NCI-H1417 treated with DMSO at 0.1 percent for 48 hours (cell line): ENCODE measurements at places on chromosomes 12 and 14.

GRCh38 chr12:4141348-4142270 is 132.0 kb upstream of the CCND2 start:
- no peak for DNase-seq

GRCh38 chr14:95818581-95818980 is 58.1 kb upstream of the TUNAR start:
- DNase-seq = no peak

DNA sequence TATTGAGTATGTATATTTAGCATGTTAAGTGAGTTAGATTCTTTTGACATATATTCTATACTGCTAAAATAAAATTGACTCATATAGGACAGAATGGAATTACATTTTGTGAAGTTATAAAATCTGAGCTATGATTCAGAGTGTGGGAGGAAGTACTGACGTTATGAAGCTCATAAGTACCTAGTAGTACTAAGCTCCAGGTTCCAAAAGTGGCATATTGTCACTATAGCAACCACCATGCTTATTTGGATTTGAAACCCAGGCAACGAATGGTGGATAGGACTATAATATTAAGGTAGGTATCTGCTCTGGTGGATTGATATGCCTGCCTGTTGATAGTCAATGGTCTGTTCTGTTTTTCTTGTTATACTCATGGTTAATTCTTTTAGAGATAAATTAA is 2.2 kb upstream of the FBXO33 start:
- DNase-seq = no peak

- DNase-seq = peak; percentile 83
Measured at GRCh38 chr12:4855121-4855924, 54.4 kb upstream of the KCNA1 start.

DNA sequence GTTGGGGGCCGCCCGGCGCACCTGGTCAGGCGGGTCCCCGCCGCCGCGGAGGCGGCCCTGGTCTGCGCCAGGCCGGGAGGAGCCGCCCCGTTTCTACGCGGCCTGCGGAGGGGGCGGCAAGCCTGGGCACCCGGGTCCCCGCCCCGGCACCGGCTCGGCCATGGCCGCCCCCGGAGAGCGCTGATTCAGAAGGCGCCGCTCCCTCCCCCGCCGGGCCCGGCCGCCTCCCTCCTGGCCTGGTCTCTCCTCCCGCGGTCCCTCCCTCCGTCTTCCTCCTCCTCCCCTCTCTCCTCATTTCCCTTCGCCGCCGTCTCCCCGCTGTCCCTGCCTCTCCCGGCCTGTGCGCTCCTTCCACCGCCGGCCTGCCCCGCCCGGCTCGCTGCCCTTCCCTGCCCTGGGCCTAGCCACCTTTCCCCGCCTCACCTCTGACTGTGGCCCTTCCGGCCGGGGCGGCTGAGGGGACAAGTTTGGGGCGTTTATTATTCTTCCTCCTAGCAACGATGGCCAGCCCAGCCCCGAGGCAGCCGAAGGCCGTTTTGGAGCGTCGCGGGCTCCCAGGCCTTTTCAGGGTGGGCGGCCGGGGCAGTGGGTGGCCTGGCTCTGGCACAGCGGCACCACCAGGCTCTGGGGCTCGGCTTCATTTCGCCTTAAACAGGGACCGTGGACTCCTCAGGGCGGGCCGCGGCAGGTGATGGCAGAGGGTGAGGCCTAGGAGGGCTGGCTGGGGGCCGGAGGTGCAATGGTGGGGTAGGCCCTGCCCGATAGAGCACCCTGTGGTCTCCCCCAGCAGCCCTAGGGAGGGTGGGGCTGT is 768 bp downstream of the CEP170B start:
- DNase-seq = no peak

GRCh38 chr12:89765959-89766824 is 57.6 kb upstream of the ATP2B1 start:
- no peak for DNase-seq

- DNase-seq = no peak
Measured at GRCh38 chr12:70240673-70241072, 2.6 kb upstream of the CNOT2 start.

DNA sequence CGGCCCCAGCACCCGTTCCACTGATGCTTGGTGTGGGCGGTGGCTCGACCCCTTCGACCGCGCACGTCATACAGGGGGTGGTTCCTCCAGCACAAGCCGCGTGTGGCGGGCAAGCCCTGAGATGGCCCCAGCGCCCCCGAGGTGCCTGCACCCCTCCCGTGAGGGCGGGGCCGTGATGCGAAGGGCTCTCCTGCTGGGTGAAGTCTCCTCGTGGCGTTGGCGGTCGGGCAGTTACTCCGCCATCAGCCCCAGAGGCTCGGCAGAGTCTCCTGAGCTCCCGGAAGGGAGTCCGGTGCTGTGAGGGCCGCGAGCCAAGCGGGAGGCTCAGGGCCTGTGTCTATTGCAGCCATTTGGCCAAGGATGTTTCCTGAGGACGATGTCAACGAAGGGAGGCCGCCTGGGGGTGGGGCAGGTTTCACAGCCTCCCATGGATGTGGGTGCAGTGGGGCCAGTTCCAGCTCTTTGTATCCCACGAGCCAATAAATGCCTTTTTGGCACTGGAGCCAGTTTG is 78.1 kb upstream of the GALNT9 start:
- DNase-seq = no peak

- DNase-seq = no peak
Measured at GRCh38 chr12:121423682-121424623, 24.0 kb downstream of the RNF34 start.

GRCh38 chr12:10354502-10354901 is 35.3 kb downstream of the KLRK1 start:
- DNase-seq = no peak

DNA sequence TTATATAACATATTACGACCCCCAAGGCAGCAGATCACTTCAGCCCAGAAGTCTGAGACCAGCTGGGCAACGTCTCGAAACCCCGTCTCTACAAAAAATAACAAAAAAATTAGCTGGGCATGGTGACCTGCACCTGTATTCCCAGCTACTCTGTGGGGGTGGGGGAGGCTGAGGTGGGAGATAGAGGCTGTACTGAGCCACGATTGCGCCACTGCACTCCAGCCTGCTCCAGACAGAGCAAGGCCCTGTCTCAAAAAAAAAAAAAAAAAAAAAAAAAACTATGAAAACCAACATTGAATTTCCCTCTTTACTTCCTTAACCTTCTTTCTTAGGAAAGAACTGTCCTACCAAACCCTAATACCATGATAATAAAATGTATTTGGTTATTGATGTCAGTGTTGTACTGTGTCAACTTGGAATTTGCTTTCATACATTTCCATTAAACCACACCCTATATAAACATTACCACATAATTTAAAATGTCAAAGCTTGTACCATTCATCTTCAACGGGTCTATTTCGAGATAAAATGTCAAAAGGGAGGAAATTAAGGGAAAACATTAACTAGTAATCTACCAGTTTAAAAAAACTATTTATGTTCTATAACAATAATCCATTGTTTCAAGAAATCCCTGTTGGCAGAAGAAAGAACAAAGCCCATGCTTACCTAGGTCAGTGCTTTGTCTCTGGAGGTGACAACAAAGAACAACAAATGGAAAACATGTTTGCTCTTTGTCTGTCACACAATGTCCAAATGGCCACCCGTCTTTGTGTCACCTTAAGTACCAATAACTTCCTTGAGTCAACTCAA is 17.4 kb downstream of the GALNT4 start:
- DNase-seq = no peak

- DNase-seq = no peak
Measured at GRCh38 chr14:103668117-103668516, 39.1 kb downstream of the KLC1 start.

GRCh38 chr12:94338006-94338794 is 121.5 kb downstream of the CEP83 start:
- no peak for DNase-seq

- no peak for DNase-seq
Measured at GRCh38 chr14:100190126-100190525, 30.7 kb upstream of the DEGS2 start.

DNA sequence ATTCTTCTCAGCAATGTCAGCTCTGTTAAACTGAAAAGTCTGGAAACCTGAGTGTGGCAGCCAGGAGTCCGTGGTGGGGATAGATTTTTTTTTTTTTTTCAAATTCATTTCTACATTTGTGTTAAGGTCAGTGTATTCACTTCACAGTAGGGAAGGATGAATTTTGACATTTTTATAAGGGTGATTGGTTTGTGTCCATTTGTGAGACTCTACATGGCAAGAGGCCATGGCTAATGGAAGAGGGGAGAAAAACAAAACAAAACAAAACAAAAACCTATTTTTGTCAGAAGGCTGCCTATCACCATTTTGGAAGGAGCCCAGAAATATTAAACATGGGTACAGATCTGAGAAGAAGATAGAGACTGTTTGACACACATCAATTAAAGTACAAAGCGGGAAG is 176.1 kb downstream of the RMST start:
- peak; percentile 55 for DNase-seq

GRCh38 chr12:15726027-15726877 is 62.9 kb downstream of the EPS8 start:
- no peak for DNase-seq

DNA sequence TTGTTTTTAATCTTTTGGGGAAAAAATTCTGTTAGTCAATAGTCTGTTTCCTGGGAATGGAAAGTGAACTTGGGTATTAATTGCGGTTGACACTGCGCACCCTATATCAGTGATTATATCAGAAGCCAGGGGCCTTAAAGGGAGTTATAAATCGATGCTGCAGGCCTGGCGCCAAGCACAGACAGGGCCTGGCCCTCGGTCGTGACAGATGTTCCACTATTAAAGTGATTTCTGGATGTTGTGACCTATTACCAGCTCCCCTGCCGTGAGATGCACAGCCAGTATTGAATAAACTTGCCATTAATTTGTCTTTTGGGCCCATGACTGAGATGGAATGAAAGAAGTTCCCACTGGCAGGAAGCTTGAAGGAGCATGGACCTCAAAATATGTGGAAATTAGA is 45.1 kb upstream of the KITLG start:
- DNase-seq = no peak

DNA sequence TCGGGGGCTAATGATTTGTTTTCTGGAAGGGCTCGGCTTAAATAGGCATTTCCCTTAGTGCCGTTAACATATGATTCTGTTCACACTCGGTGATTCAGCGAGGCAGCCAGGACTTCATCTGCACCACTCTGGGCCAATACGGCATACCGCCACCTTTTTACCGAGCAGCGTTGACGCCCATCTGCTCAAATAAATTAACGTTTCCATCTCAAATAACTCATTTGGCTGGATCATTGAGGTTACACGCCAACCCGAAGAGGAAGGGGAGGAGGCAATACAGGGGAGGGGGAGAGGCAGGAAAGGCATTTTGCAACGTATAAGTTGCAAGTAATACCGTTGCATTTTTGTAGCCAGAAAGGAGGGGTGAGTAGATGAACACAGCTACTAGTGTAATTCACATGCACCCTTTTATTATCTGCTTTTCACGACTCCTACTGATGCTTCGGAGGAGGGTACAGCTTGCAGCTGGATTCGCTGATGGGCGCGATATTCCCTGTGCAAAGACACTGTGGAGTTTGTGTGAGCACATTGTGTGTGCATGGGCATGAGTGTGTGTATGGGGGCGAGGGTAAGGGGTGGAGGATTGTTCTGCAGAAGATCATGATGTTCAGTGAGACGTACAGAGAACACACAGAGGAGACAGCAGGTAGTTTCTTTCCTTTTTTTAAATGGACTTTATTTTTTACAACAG is 45.9 kb downstream of the MAP1LC3B2 start:
- DNase-seq = no peak

GRCh38 chr12:29273178-29273843 is 107.7 kb downstream of the ERGIC2 start:
- no peak for DNase-seq

DNA sequence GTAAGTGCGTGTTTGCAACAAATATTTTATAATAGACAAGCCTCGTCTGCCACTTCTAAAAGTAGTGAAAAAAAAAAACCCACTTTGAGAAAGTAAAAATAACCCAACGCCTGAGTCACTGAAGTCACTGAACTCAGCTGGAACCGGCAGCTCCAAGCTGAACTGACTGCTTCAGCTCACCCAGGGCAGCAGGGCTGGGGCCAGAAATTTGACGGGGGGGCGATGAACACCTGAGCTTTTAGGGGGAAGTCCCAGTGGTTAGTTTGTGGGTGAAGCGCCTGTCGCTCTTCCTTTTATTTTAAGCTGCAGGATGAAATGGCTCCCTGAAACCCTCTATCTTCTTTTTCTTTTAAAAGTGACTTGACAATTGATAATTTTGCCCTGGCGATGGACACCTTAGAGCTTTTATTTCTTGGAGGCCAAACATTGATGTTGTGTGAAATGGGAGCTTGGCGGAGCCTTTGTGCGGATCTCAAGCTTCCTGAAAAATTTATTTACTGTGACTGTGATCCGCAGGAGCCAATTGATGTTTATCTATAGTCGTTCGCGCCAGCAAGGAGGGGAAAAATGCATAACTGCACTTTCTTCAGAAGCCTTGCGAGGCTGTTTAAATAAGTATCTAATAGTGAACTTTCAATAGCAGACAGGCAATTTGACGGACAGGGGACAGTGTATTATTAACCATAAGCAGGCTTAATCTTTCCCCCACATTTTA is 173.2 kb upstream of the MYL2 start:
- no peak for DNase-seq

GRCh38 chr12:9049520-9050133 is 60.3 kb downstream of the KLRG1 start:
- peak; percentile 4 for DNase-seq

DNA sequence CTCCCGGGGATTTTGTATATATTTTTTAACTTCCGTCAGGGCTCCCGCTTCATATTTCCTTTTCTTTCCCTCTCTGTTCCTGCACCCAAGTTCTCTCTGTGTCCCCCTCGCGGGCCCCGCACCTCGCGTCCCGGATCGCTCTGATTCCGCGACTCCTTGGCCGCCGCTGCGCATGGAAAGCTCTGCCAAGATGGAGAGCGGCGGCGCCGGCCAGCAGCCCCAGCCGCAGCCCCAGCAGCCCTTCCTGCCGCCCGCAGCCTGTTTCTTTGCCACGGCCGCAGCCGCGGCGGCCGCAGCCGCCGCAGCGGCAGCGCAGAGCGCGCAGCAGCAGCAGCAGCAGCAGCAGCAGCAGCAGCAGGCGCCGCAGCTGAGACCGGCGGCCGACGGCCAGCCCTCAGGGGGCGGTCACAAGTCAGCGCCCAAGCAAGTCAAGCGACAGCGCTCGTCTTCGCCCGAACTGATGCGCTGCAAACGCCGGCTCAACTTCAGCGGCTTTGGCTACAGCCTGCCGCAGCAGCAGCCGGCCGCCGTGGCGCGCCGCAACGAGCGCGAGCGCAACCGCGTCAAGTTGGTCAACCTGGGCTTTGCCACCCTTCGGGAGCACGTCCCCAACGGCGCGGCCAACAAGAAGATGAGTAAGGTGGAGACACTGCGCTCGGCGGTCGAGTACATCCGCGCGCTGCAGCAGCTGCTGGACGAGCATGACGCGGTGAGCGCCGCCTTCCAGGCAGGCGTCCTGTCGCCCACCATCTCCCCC is 777 bp downstream of the ASCL1 start:
- DNase-seq = no peak

GRCh38 chr14:102902086-102902485 is 20.4 kb upstream of the AMN start:
- no peak for DNase-seq

DNA sequence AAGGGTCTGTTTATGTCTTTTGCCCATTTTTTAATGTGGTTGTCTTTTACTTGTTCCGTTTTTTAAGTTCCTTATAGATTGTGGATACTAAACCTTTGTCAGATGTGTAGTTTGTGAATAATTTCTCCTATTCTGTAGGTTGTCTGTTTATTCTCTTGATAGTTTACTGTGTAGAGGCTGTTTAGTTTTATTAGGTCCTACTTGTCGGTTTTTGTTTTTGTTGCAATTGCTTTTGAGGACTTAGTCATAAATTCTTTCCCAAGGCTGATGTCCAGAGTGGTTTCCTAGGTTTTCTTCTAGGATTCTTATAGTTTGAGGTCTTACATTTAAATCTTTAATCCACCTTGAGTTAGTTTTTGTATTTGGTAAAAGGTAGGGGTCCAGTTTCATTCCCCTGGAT is 33.9 kb downstream of the SLC39A9 start:
- DNase-seq = no peak

GRCh38 chr12:119486599-119487154 is 106.9 kb upstream of the TMEM233 start:
- DNase-seq = no peak
